ENCODE measurements at places on chromosomes 3 and 15. TPM values are rescaled to one million over a fixed set of nuclear protein-coding genes. Genes with fewer than 3 reads are reported as not detected.

CPLX3 gene
- not detected for total RNA-seq

PPP2R3A gene
- 1.5 TPM for total RNA-seq

KBTBD12 gene
- 0.05 TPM for total RNA-seq

TMCO5A gene
- total RNA-seq = not detected

ZNF35 gene
- total RNA-seq = 1.8 TPM

GRCh38 chr3:37144806-37145205, 29.6 kb downstream of the LRRFIP2 start:
- no peak for DNase-seq

GRCh38 chr3:162338514-162338913, 841.9 kb downstream of the OTOL1 start:
- no peak for DNase-seq

DNA sequence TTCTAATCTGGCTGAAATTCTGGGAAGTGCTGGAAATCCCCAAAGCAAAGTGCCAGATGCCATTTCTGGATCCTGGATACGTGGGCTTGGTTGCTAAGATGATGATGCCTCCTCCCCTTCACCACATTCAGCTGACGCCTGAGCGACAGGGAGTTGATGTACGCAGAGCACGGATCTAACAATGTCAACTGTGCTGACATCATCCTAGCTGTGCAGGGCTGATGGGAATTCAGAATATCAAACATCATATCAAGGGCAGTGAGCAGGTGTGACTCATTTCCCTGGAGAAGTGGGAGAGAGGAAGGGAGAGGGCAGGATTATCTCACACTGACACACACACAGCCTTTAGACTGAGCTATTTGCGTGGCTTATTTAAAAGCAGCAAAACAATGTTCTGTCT, 92.6 kb upstream of the ZBTB20 start:
- DNase-seq = no peak

GRCh38 chr3:160951642-160952487, 153.3 kb downstream of the B3GALNT1 start:
- no peak for DNase-seq

- no peak for DNase-seq
Observed at GRCh38 chr3:194196876-194197275, 60.9 kb downstream of the HES1 start.

GRCh38 chr15:78676424-78677110, 35.6 kb upstream of the CHRNB4 start:
- DNase-seq = no peak

- DNase-seq = no peak
Observed at GRCh38 chr3:149958171-149958796, 12.4 kb downstream of the PFN2 start.

GRCh38 chr3:117080872-117081271, 371.3 kb downstream of the TUSC7 start:
- no peak for DNase-seq

- no peak for DNase-seq
Observed at GRCh38 chr15:48541341-48542278, 103.9 kb downstream of the FBN1 start.

DNA sequence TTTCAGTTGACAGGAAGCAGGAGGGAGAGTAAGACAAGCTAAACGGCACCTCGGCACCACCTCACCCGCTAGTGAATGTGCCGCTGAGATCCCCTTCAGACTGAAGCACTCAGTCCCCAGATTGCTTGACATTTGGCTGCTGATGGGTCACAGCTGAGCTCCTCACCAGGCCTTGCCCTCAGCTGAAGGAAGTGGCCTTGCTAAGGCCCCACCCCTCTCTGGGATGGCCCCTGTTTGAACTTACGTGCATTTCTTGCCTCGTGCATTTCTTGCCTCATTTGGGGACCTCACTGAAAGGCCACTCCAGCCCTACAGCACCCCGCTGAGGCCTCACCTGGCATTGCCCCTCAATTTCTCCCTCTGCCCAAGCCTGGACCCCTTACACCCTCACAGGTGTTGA, 39.8 kb downstream of the EOGT start:
- no peak for DNase-seq

- no peak for DNase-seq
Observed at GRCh38 chr3:46489875-46490274, 7.9 kb upstream of the RTP3 start.

- no peak for DNase-seq
Observed at GRCh38 chr3:178686826-178687225, 150.6 kb downstream of the KCNMB2 start.

DNA sequence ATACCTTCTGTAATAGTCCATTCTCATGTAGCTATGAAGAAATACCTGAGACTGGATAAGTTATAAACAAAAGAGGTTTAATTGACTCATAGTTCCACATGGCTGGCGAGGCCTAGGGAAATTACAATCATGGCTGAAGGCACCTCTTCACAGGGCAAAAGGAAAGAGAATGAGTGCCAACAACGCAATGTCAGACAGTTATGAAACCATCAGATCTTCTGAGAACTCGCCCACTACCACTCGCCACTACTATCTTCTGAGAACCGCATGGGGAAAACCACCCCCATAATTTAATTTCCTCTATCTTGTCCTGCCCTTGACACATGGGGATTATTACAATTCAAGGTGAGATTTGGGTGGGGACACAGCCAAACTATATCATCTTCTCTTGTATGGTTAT, 406.8 kb upstream of the CBLB start:
- no peak for DNase-seq

- DNase-seq = no peak
Observed at GRCh38 chr3:63192248-63192647, 85.9 kb upstream of the SYNPR start.

DNA sequence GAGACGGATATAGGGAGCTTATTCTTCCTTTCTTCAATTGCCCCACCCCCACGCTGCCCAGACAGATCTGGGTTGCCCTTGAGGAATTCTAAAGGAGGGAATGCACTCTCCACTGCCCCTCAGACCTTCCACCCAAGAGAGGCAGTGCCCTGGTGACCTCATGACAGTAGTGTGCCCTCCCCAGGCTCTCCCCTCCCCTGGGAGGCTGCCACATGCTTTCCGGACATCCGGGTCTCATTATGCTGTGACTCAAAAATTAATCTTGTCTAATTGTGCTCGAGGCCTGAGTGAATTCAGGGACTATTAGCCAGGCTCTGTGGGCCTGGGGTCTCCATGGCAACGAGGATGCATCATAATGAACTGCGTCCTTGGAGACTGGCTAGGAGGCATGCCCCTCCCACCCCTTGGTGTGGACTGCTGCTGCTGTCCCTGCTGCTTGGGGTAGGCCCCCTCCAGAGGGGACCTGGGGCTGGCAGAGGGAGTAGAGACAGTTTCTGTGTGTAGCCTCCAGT, 20.8 kb downstream of the CORO2B start:
- DNase-seq = no peak
